ENCODE measurements at places on chromosomes 3 and 15. TPM values are rescaled to one million over a fixed set of nuclear protein-coding genes. Genes with fewer than 3 reads are reported as not detected.

Gene TP63
- not detected for total RNA-seq

Gene OR5H1
- total RNA-seq, result not detected

Gene RNF168
- total RNA-seq, result 25.3 TPM

GRCh38 chr3:157368171-157368570 is 68.5 kb upstream of the PTX3 start:
- DNase-seq, result no peak

DNA sequence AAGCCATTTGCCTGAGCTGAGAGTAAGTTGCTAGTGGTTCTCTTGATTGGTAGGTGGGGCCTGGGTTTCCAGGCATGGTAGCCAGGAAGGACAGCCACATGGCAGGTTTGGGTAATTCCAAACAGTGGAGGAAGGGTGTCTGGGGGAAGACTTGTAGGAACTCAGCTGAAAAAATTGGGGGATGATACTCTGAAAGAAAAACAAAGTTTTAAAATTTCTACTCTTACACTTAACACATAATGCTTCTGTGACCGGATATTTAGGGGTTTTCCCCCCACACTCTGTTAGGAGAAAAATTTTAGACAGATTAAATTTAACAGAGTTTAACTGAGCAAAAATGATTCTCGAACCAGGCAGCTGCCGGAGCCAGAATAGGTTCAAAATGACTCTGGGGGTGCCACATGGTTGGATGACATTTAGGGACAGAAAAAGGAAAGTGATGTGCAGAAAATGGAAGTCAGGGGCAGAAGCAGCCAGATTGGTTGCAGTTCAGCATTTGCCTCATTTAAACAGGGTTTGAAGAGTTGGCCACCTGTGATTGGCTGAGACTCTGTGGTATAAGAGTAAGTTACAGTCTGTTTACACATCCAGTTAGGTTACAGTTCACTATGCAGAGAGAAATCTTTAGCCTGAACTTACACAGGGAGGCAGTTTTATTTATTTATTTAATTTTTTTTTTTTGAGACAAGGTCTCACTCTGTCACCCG is 8.1 kb downstream of the B2M start:
- DNase-seq, result no peak

DNA sequence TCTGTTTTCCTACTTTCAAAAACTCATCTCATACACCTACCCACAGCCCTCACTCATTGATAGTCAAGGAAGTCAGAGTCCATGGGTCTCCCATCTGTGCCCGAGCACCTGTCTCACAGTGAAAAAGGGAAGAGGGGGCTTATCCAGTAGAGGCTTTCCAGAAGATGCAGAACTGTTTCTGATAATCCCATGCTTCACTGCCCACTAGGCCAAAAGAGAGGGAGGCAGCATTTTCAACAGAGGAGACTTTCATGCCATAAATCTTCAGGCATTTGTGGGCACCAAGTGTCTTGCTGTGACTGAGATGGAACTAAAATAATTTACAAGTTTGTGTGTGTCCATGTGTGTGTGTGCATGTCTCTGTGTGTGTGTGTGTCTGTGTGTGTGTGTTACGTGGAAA is 117.9 kb upstream of the PHLDB2 start:
- no peak for DNase-seq

GRCh38 chr3:63753995-63754394 is 65.1 kb upstream of the C3orf49 start:
- DNase-seq, result no peak

DNA sequence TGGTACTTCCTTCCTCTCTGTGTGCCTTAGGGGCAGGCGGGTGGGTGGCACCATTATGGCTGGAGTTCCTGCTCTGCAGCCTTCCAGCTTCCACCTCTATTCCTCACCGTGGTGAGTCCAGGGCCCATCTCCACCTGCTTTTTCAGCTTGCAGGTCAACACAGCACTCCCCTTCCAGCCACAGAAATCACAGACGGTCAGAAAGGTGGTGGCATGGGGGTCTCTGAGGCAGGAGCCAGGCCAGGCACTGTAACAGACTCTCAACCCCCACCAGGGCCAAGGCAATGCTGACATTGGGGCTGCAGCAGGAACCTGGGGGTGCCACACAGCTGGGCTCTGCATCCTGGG is 16.6 kb downstream of the KLF15 start:
- no peak for DNase-seq

Gene TYRO3
- 10.7 TPM for total RNA-seq

- no peak for DNase-seq
Measured at GRCh38 chr3:108450444-108450843, 60.0 kb downstream of the MYH15 start.

Gene CACNA2D2
- total RNA-seq, result 0.22 TPM

Gene ALDH1A3
- total RNA-seq, result 17.6 TPM
